ENCODE measurements at places on chromosomes 1 and 21.

- DNase-seq = no peak
These were observed 295.4 kb downstream of the CTH start for GRCh38 chr1:70706381-70707037.

DNA sequence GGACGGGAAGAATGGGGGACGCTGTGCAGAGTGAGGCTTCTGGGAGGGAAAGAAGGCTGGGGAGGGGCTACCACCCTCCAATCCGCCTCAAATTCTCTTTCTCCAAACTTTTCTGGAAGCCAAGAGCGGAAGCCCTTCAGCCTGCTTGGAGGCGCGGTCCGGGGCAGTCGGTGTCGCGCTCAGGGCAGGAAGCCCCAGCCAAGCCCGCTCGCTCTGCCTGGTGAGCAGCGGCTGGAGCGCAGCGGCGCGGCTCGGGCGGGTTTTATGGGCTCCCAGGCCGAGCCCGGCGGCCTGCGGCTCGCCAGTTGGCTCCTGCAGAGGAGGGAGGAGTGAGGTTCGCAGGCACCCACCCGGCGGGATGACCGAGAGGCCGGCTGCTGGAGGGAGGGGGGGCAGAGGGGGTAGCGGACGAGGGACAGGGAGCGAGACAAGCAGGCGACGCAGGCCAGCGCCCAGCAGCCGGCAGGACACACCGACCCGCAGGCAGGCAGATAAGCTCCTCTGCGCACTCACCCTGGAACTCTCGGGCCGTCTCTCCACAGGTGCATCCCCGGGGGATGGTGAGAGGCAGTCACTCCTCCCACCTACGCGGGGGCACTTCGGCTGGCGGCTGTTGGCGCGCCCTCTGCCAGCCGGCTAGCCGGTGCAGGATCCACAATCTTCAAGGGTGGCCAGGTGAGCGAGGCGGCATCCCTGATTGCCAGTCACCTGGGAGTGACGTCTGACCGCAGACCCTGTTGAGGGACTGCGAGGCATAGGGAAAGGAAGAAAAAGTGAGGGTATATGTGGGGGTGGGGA, at the start of gene AVPR1B:
TSS of gene AVPR1B (minus strand) at position 238 of the 798 bp plus-strand sequence. CDS start 498 bp downstream, outside the sequence.
- DNase-seq = no peak

DNA sequence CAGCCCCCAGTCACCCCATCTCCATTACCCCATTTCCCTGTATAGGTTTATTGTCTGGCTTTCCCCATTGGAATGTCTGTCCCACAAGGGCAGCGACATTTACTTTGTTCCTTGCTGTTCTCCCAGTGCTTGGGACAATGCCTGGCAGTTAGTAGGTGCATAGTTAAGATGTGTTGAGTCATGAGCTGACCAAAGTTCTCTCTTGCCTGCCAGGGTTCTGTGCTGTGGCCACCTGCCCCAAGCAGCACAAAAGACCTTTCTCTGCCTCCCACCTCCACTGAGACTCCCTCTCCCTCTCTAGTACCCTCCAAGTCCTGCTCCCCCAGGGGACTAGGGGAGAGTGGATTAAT, 40.0 kb downstream of the TMCO4 start:
- DNase-seq = no peak

DNA sequence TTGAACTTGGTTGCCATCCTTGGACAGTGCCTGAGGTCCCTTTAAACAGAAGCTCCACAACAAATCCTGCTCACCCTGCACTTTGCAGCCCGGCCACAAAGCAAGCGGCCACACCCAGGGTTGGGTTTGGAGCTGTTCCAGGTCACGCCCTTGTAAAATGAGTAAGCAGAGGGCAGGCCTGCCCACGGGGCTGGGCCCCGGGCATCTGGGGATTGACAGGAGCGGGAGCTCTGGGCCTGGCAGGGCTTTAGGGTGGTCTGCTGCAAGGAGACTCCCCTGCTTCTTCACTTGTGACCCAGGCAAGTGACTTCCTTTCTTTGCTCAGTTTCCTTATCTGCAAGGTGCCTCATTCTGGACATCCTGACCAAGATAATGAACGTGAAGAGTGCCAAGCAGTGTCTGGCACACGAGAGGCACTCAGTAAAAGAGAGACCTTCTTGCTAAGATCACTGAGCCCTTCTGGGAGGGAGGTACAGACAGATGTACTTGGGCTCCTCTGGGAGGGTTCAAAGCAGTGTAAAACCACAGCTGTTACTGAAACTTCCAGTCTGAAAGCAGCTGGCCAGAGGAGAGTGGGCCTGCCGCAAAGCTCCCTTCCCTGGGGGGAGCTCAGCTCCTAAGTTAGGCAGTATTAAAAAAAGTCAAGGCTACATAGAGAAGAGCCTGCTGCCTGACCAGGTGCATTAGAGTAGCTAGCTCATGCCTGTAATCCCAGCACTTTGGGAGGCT, 2.6 kb downstream of the E2F2 start:
- no peak for DNase-seq

GRCh38 chr21:30234643-30235042, 18.7 kb upstream of the CLDN8 start:
- DNase-seq = no peak

- DNase-seq = no peak
These were observed at the start of gene PCP4L1 for GRCh38 chr1:161258439-161259344. Gene PCP4L1 (plus strand): TSS chr1:161258745. CDS start chr1:161258975, 230 bp downstream.

DNA sequence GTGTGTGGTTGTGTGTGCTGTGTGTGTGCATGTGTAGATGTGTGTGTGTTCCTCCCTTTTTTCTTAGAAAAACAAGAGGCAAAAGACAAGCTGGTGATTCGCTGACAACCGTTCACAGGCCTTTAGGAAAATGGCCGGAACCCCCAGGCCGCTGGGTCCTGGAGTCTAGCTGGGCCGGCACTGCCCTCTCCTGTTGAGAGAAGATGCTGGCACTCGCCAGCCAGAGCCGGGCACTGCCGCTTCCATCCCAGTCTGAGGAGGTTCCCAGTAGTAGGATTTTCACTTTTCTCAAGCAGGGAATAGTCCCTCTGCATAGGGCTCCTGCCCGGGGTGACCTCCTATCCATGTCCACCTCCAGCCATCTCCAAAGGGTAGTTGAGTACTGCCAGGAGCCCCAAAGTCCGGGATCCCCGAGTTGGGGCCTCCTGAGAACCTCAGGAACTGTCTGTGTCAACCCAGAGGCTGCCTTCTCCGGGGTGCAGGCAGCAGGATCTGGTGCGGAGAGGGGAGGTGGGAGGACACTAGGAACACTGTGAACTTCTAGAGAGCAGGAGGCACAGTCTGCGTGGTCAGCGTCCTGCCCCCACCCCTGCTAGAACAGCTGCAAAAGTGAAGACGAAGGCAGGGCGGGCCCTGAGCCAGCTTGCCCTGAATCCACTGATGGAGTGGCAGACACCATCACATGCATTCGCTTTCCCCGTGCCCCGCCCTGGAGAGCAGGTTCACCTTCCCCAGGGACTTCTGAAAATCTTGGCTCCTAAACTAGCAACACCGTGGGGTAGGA, 44.1 kb upstream of the ARHGEF16 start:
- DNase-seq = no peak

GRCh38 chr1:231318015-231318355, 19.7 kb downstream of the EXOC8 start:
- DNase-seq = no peak

- no peak for DNase-seq
These were observed 103.0 kb downstream of the DISC1 start for GRCh38 chr1:231729544-231729943.

GRCh38 chr21:46357335-46357604, 33.3 kb downstream of the PCNT start:
- DNase-seq = no peak

- DNase-seq = no peak
These were observed 209.0 kb downstream of the RHOU start for GRCh38 chr1:228944296-228944695.

DNA sequence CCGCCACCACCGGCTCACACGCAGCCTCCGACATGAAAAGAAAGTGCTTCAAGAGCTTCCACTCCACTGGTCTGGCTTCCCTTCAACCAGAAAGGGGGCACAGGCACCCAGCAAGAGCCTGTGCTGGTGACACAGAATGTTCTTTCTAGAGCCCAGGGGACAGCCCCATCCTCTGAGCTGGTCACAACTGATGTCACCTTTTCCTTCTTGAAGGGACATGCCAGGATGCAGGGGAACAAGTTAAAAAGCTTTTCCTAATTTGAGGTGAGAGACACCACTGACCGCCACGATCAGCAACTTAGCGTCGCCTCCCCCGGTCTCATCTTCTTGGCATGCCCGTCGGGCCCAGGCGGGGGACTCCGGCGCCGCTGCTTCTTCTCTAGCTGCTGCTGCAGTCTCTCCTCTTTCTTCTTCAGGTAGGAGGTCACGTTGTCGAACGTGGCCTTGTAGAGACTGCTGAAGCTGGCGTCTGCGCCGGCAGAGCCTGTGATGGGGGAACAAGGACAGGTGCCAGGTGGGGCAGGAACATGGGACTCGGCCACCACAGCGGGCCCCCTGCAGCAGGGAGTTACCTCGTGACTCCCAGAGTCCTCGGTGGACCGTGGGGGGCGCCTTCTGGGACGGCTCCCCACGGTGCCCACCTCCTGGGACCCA, 29.5 kb downstream of the WDR4 start:
- DNase-seq = no peak

DNA sequence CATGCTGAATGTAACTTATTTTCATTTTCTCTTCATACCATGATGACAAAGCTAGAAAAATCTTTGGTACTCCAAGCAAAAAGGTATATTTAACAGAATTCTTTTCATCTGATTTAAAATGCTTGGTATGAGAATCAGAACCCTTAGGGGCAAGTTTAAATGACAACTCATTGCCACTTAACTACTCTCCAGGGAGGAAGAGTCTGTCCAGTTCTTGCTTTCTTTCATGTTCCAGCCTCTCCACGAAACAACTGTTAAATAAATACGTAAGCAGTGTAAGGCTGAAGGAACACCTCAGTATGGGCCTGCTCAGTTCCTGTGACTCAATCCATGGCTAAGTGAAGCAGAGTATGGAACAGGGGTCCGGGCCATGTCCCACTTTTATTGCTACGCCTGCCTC, 1.6 kb downstream of the LCE2A start:
- no peak for DNase-seq

DNA sequence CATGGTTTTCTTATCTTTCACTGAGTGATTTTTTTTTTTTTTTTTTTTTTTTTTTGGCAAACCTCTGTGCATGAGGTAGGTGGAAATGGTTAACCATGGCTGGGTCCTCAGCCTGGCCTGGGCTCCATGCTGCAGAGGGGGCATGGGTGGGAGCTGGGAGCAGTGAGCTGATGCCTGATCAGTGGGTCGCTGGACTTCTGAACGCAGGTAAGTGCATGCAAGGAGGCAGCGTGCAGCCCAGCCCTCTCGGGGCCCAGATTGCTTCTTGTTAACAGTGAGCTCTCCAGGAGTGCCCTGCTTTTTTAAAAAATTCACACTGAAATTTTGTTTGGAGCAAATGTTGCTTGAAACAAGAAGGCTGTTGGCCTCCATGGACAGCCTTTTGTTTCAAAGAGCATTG, 75.2 kb downstream of the UCK2 start:
- no peak for DNase-seq

- DNase-seq = no peak
These were observed 9.6 kb upstream of the TRNP1 start for GRCh38 chr1:26983863-26984262.

DNA sequence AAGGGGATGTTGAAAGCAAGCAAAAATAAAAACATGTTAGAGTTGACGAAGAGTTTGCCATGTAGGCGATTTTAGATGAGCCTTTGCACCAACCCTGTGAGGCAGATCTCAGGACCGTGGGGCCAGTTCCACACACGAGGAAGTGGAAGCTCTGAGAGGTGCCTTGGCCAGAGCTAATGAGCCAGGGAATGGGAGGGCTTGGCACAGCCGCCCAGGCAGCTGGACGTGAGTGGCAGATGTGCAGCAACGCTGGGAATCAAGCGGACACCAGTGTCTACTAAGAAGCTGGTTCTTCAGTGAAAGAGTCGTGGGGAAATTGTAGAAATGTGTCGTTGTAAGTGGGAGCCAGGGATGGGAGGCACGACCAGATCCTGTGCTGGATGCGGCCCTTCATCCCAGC, 58.9 kb upstream of the COL6A1 start:
- DNase-seq = no peak

DNA sequence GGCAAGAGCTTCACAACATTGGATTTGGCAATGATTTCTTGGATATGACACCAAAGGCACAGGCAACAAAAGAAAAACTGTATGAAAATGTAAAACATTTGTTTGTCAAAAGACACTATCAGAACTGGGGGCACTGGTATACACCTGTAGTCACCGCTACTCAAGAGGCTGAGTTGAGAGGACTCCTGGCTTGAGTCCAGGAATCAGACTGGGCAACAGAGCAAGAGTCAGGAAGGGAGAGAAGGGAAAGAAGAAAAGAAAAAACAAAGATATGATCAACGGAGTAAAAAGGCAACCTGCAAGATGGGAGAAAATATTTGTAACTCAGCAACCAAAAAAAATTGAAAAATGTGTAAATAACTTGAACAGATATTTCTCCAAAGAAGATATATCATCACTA, 6.0 kb upstream of the TUT4 start:
- DNase-seq = no peak

DNA sequence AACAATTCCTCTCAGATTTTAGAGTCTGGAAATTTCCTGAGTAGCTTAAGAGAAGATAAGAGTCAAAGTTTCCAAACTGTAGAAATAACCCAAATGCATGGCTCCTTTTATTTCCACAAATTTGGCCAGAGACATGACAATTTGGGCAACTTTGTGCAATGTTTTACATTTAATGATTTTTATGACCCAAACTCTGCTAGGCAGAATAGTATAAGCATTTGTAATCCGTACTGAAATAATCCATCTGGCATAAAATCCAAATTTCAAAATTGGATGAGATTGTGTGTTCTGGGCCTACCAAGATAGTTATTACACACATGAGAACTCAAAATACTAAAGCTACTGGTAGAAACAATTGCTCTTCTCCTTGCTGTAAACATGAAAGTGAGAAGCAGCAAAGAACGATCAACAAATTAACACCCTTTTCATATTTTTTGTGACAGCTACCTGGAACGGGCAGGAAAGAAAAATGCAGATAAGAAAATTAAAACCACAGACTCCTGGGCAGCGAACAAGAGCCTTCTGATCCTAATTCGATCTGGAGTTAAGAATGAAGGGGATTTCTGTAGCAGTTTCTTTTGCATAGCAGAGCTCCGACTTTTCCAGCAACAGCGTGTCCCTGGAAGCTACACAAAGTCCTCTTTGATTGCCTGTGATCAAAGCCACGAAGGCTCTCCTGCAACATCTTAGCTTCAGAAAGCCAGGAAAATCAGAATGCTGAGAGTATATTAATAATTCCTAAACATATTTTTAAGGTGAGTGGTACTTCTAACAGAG, 191.2 kb downstream of the GRIK1 start:
- no peak for DNase-seq

GRCh38 chr21:40689840-40690360, 157.1 kb downstream of the DSCAM start:
- DNase-seq = no peak

DNA sequence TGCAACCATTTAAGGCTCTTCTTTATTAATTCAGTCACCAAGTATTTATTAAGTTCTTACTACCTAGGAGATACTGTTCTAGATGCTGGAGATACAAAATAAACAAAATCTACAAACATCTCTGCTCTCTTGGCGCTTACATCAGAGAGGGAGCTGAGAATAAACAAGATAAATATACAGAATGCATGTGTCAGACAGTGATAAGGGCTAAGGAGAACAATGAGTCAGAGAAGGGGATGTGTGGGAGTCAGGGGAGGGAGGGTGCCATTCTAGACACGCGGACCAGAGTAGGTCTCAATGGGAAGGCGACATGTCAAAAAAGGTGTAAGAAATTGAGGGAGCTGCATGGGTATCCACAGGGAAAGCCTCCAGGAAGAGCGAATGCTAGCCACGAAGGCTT, 393.2 kb downstream of the RWDD3 start:
- no peak for DNase-seq

GRCh38 chr21:39452207-39452969, 618 bp downstream of the SH3BGR start:
- DNase-seq = no peak

Measured in cortex of kidney (tissue), 1 donor.